ENCODE measurements at places on chromosomes 13 and 19.
A peak's percentile ranks its signal among the peaks of the same experiment; 100 is the strongest.

DNA sequence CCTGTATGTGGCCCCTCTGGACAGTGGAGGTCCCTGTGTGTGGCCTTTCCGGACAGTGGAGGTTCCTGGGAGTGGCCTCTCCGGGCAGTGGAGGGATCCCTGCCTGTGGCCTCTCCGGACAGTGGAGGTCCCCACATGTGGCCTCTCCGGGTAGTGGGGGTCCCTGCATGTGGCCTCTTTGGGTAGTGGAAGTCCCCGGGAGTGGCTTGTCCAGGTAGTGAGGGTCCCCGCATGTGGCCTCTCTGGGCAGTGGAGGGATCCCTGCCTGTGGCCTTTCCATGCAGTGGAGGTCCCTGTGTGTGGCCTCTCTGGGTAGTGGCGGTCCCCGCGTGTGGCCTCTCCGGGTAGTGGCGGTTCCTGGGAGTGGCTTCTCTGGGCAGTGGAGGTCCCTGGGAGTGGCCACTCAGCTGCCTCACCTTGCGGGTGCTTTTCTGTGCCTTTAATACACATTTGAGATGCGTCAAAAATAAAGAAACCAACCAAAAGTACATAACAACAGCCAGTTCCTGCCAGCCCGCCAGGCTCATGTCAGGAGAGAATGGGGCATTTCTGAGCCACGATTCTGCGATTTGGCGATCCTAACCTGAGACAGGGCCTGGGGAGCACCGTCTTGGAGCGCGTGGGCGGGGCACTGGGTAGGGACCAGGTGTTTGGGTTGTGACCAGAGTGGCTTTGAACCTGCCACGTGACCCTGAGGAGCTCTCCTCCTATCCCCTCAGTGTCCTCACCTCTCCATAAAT lies 194.7 kb downstream of the ZNF536 start:
- DNase-seq = no peak

DNA sequence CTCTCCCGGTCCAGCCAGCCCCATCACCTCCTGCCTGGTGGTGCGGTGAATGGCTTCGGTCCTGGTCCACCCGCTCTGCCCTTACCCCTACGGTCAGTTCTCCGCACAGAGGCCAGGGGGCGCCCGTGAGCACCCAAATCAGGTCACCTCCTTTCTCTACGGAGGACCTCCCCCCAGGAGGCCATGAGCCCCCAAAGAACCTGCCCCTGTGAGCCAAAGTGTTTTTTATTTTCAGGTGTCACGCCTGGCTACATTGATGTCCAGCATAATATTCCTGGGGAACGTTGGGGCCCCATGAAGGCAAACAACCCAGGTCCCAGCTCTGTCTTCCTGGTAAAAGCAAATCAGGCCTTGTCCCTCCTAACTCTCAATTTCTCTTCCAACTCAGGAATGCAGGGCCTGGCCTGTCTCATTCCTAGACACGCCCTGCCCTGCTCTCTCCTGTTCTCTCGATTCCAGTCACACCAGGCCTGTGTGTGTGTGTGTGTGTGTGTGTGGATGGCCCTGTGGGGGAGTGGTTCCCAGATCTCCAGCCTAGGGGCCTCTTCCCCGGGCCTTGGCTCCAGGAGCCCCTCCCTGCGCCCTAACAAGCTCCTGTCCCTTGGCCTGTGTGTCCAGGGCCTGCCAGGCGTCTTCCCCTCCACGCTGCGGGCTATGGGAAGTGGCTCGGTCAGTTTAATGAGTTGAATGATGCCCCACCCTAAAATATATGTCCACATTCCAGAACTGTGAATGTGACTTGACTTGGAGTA lies 9.7 kb upstream of the GIPC1 start:
- DNase-seq = peak; percentile 93

DNA sequence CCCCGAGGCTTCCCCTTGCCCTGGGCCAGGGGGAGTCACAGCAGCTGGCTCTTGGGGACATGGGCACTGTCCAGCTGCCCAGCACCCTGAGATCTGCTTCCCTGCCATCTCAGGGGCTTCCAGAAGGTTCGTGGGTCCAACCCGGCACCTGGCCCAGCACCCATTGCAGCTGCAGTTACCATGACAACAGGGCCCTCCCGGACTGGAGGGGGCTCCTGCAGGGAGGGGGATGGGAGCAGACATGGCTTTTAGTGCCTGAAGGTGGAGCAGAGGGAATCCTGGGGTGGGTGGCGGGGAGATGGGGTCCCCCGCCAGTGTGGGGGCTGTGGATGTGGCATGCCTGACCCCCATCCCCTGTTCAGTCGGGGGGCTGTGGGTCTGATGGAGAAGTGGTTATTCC lies 14.7 kb downstream of the PIN1 start:
- no peak for DNase-seq

- DNase-seq = no peak
Measured at GRCh38 chr19:44697670-44698034, 1.3 kb upstream of the CEACAM16 start.

DNA sequence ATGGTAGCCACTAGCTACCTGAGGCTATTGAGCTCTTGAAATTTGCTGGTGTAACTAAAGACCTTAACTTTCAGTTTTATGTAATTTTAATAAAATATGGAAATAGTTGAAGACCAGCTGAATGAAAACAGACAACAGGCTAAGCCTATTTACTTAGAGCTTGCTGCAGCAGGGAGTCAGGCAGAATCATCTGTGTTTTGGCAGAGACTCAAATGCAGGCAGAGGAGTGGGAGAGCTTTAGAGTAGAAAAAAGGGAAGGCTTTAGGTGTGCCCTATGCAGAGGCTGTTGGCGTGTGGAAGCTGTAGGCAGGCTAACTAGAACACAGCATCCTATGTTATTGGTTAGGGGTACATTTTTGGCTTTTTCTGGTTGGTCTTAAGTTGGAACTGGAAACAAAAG lies 304.9 kb upstream of the NBEA start:
- DNase-seq = no peak

DNA sequence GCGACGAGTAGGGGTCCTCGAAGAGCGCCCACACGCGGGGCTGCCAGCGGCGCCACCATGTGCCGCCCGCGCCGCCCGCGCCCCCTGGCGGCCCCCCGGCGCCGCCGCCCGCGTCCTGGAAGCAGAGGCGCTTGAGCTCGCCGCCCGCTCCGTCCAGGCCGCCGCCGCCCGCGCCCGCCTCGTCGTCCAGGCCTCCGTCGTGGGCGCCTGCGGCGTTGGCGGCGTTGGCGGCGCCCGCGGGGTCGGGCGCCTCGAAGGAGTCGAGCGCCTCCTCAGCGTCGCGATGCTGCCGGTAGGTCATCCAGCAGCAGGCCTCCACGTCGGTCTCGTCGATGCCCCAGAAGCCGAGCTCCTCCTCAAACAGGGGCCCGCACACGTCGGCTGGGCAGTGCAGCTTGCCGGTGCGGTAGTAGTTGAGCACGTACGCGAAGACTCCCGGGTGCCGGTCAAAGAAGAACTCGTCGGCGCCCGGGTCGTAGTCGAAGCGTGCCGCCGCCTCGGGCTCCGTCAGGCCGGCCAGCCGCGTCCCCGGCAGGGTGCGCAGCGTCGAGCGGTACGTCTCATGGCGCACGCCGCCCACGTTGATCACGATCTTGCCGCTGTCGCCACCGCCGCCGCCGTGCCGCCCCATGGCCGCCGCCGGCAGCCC lies 829 bp downstream of the KCNC3 start:
- DNase-seq = peak; percentile 60

DNA sequence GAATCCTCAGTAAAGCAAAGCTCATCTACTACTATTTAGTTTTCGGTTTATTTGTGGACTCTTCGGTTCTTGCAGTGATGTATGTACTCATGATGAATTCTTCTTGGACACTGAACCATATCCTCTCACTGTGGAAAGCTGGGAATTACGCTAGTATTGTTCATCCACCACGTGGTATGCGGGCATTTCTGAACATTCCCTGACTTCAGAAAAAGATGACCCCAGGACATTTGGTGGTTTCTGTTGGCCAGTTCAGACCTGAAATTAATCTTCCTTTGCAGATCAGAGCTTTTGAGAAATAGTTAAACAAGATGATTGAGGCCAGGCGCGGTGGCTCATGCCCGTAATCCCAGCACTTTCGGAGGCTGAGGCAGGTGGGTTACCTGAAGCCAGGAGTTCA lies 25.3 kb upstream of the FBN3 start:
- no peak for DNase-seq

GRCh38 chr13:106650690-106651205 lies 82.8 kb upstream of the ARGLU1 start:
- DNase-seq = no peak

GRCh38 chr19:39814595-39814994 lies 19.4 kb downstream of the DYRK1B start:
- DNase-seq = no peak

DNA sequence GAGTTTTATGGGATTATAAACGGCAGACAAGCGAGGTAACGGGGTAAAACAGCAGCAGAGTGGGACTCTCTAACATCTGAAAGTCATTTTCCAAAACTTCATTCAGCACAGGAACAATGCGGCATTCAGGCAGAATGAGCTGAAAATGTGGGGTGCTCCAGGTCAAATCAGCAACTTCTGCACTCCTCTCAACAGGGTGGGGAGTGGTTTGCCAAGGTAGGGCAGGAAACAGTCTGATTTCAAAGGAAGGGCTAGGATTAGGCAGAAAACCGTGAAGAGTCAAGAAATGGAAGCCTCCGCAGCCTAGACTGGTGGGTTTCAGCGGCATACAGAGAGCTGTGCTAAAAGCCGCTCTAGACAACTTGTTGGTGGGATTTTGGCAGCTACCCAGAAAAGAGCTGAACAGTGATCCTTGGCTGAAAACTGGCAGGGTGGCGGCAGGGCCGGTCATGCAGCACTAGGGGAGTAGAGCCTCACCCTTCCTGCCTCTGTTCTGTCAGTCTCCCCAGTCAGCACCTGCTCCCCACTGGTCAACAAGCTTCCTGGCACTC lies 154.2 kb upstream of the KLF12 start:
- DNase-seq = peak; percentile 50

GRCh38 chr19:20423381-20424197 lies 142.0 kb downstream of the ZNF737 start:
- DNase-seq = no peak

DNA sequence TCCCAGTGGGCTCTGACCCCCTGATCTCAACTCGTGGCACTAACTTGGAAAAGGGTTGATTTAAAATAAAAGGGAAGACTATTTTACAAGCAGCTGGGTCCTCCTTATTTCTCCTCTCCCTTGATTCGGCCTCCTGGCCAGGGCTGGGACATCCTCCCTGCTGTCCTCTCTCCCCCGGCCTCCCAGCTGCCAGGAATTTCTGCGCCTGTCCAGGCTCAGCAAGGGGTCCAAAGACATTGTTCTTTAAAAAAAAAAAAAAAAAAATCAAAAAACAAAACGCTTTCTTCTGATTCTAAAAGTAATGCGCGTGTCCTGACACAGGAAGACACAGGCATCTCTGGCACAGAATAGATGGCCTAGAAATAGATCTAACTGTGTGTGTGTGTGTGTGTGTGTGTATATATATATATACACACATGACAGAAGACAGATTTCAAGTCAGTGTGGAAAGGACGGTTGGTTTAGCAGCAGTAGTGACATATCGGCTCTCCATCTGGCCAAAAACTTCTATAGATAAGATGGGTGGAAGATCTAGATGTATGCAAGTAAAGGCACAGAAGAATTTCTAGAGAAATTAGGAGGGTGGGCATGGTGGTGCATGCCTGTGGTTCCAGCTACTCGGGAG lies 12.3 kb upstream of the LENG8 start:
- DNase-seq = no peak

DNA sequence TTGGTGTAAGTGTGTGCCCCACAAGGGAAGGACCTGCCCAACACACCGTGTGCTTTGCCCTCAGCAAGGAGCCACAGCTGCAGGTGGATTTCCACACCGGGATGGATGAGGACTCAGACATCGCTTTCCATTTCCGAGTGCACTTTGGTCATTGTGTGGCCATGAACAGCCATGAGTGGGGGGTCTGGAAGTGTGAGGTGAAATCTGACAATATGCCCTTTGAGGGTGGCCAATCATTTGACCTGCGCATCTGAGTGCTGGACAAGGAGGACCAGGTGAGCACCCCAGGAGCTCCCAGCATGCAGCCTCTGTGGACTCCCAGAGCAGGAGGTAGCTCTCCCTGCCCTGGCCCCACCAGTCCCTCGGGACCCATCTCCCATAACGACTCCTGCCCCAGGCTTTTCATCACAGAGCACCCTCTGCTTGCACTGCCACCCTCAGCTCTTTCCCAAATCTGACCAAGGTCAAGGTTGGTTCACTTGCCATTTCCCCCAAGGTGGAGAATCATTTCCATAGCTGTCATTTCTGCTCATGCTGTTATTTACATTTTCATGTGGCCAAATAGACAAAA lies 13.2 kb upstream of the EID2 start:
- no peak for DNase-seq

- DNase-seq = no peak
Measured at GRCh38 chr13:78372581-78372980, 230.8 kb downstream of the POU4F1 start.

- DNase-seq = no peak
Measured at GRCh38 chr19:33763633-33764371, 32.9 kb upstream of the KCTD15 start.

- no peak for DNase-seq
Measured at GRCh38 chr19:34686455-34686854, 9.0 kb downstream of the ZNF302 start.

DNA sequence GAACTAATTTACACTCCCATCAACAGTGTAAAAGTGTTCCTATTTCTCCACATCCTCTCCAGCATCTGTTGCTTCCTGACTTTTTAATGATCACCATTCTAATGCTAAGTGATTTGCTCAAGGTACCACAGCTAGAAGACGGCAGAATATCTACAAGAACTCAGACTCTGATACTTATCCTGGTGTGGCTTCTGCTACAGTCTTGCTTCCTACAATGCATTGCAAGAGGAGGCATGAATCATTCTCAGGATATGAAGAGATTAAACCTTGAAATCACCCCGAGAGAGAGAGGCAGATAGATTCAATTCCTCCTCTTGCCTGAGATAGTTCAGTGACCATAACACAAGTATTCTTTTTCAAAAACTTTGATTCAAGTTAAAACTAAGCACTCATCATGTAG lies 306.4 kb downstream of the TBC1D4 start:
- DNase-seq = no peak

DNA sequence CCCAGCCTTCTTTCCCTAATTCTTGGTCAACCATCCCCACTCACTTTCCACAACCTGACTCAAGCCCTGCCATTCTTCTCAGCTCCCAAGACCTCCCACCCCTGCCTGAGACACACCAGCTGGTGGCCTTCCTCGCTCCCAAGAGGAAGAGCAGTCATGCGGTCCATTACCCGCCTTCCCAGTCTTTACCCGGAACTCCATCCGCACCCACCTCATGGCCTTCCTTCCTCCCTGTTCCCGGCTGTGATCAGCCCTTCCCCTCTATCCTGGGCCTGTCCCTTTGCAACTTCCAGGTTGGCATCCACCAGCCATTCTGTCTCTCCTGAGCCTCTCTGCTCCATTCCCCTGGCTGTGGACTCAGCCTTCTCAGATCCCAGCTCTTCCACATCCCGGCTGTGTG lies 18.6 kb upstream of the INSR start:
- DNase-seq = no peak

- DNase-seq = no peak
Measured at GRCh38 chr13:104295537-104295936, 1229.3 kb upstream of the SLC10A2 start.

DNA sequence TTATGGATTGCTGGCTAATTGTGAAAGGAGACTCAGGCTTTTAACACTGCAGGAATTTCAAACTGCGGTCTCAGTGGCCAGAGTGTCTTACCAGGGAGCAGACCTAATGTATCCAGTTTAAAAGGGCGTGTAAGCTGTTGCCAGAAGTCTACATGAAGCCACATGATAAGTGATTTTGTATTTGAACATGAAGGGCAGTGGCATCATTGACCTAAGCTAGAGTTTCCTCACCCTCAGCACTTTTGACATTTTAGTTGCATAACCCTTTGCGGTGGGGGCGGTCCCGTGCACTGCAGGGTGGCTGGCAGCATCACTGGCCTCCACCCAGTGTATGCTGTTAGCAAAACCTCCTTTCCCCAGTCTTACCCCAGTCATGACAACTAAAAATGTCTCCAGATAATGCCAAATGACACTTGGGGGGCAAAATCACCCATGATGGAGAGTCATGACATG lies 23.7 kb upstream of the GPR18 start:
- no peak for DNase-seq
